ENCODE measurements at places on chromosomes 4 and X. TPM values are rescaled to one million over a fixed set of nuclear protein-coding genes. Genes with fewer than 3 reads are reported as not detected.

Gene TKTL2
- not detected for total RNA-seq

DNA sequence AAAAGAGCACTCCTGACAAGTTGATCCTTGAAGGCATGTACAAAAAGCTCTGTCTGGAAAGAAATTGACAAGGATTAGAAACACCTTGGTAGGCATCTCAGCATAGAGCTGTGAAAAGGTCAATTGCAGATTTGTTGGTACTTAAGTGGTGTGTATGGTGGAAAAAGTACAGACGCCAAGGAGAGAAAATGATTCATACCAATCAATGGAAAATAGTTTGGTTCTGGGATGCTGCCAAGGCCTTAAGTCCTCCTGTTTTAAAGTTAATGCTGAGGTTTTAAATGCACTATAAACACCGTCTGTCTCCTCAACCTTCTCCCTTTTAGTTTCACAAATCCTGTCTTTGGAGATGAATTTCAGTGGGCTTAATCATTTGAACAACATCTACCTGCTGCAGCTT lies 524.1 kb downstream of the IL15 start:
- no peak overlapping the region for H3K4me3 ChIP-seq
- H3K36me3 ChIP-seq = no peaks in the 10 kb centered on the region
- H3K4me1 ChIP-seq = peaks cover 4% of the 10 kb centered on the region

GRCh38 chrX:10851809-10852208 lies 231.4 kb upstream of the MID1 start:
- no peaks in the 10 kb centered on the region for H3K4me1 ChIP-seq
- H3K27me3 ChIP-seq = no peaks in the 10 kb centered on the region
- no peak overlapping the region for H3K27ac ChIP-seq
- H3K36me3 ChIP-seq = no peaks in the 10 kb centered on the region
- DNase-seq = no peak

GRCh38 chr4:156169861-156170260 lies 216.2 kb upstream of the CTSO start:
- no peaks in the 10 kb centered on the region for H3K4me1 ChIP-seq
- no peaks in the 10 kb centered on the region for H3K36me3 ChIP-seq

GRCh38 chrX:100995469-100995868 lies 26.0 kb downstream of the ARL13A start:
- no peak for DNase-seq
- no peaks in the 10 kb centered on the region for H3K36me3 ChIP-seq
- H3K4me3 ChIP-seq = no peak overlapping the region
- H3K4me1 ChIP-seq = no peaks in the 10 kb centered on the region
- H3K27me3 ChIP-seq = no peaks in the 10 kb centered on the region

- no peaks in the 10 kb centered on the region for H3K36me3 ChIP-seq
- H3K4me3 ChIP-seq = no peak overlapping the region
- H3K27ac ChIP-seq = no peak overlapping the region
- H3K4me1 ChIP-seq = no peaks in the 10 kb centered on the region
- H3K27me3 ChIP-seq = no peaks in the 10 kb centered on the region
- DNase-seq = no peak
Measured at GRCh38 chr4:45215976-45216542, 489.7 kb upstream of the GNPDA2 start.

- no peaks in the 10 kb centered on the region for H3K27me3 ChIP-seq
- H3K4me1 ChIP-seq = no peaks in the 10 kb centered on the region
- no peak overlapping the region for H3K4me3 ChIP-seq
- no peaks in the 10 kb centered on the region for H3K36me3 ChIP-seq
- no peak for DNase-seq
Measured at GRCh38 chrX:129077424-129078170, 445.7 kb downstream of the SMARCA1 start.
